NB4 (cell line): ENCODE measurements at places on chromosomes 7 and 10.

DNA sequence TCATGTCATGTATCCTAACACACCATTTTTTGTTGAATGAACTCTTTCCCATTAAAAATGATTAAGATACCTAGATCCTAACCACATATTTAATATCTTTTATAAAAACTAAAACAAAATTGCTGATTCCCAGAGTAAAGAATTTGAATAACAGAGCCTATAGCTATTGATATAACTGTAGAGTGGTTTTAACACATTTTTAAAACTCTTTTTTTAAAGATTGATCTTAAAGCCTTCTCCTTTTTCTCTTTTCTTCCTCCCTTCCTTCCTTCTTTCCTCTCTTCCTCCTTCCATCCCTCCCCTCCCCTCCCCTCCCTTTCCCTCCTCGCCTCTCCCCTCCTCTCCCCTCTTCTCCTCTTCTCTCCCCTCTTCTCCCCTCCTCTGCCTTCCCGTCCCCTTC is 605.4 kb upstream of the FZD8 start:
- no peak for DNase-seq

DNA sequence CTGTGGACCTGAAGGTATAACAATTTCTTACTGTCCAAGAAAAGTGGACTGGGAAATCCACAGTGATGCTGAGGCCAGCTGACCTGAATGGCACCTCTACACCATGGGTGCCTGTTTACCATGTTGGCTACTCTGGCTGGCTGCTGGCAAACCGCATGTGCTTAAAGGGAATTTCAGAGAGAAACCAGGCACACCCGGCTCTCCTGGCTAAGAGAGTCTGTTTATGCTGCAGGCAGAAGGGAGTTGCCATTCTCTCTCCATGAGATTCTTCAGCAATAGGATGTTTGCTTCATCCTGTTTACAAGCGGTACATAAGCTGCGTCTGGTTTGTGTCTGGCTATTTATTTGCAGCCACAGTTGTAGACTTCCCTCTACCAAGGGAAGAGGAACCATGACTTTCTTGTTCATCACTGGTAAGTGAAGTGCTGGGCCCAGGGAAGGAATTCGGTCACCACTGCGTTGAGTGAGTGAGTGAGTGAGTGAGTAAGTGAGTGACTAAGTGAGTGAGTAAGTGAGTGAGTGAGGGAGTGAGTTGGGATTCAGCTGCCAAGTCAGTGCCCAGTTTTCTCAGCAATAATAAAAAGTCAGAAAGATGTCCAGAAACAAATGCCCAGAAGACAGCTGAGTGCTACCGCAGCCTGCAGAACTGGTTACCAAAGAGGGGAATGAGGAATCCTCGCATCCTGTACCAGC is 90.4 kb downstream of the COBL start:
- no peak for DNase-seq

DNA sequence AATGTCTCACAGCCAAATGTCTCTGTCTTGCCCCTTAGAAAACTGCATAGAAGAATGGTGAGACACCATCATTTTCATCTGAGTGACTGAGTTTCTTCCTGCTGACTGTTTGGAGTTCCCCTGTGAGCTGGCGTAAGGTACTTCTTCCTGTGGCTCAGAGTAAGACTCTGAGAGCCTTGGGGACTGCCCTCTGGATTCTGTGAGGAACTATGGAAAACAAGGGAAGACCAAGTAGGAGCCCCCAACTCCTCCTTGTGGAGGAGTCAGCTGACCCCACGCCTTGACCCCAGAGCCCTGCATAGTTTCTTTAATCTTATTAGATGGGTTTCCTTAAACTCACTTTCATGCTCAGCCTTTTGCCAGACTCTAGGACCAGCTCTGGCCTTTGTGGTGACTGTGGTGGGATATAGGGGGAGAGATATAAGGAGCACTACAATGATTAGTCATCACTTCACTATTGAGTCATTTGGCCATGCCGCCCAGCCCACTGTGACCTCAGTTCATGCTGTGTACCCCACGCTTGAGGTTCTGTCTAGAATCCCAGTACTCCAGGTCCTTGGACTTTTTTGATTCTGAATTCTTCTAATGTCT is 51.8 kb upstream of the FAM133B start:
- DNase-seq = peak; percentile 79

DNA sequence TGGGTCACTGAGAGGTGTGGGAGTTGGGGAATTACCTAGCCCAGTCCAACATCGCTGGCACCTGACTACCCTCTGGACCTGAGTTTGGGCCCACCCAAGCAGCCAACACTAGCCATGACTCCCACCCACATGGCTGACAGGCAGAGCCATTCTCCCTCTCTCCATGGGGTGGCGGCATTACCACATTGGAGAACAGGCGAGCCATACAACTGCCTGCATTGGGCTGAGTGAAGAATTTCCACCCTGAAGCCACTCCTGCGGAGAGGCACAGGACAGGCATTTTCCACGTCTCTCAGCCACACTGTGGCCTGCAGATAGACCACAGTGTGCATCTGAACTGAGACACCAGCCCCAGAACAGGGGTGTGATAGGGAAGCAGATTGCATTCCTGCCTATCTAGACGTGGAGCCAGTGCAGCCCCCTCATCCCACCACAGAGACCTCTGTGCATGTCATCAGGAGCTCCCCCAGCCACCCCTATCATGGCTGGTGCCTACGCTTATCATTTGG is 58.2 kb upstream of the ANTXRL start:
- peak; percentile 88 for DNase-seq

DNA sequence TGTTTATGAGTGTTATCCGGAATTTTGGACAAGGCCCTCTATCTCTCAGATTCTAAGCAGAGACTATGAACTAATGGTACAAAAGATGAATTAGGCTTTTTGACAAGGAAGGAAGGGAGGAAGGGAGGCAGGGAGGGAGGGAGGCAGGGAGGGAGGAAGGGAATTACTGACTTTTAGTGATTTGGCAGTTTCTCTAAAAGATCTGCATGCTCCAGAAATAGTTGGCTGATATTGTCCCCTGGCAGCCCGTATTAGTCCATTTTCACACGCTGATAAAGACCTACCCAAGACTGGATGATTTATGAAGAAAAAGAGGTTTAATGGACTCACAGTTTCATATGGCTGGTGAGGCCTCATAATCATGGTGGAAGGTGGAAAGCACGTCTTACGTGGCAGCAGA is 1093.5 kb downstream of the NRG3 start:
- DNase-seq = no peak
